ENCODE measurements at places on chromosomes 11 and 22. TPM values are rescaled to one million over a fixed set of nuclear protein-coding genes. Genes with fewer than 3 reads are reported as not detected.

DNA sequence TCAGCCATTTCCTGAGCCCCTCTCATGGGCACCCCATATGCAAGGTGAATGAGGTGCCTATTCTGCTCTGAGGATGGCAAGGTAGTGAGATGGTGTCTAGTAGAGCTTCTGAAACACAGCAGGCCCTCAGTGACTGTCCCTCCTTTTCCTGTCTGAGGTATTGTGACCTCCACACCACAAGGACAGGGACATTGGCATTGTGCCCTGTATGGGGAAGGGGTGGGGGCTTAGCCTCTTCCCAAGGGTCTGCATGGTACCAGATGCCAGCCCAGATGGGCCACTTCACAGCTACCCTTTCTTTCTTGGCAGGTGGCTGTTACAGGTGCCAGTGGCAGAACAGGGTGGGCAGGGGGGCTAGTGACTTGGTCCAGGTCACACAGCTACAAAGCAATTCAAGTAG is 78.8 kb downstream of the CABIN1 start:
- no peak for DNase-seq

DNA sequence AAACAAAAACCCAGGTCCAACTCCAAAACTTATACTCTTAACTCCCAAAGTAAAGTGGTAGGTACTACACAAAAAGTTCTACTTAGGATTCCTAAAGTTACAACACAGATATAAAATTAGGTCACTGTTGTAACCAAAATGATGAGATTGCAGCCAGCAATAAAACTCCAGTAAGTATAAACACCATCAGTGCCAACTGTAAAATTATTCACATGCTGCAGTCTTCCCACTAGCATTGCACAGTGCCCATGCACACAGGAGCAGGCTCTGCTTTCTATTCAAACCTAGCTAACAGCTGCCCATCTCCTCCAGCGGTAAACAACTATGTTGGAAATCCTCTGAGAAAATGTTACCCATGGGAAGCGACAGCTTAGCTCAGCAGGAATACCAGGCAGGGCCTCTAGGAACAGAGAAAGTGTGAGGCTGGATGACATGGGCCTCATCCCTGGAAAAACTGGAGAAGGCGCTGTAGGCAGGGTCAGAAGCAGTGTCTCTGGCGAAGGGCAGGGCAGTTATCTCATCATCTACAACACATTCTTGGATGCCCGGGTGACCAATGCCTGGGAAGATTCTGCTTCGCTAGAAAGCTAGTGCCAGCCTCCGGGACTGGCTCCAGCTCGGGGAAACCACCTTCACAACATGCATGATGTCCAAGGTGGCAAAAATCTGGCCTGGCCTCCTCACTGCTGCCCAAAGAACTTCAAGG is 9.1 kb downstream of the CPT1A start:
- no peak for DNase-seq

DNA sequence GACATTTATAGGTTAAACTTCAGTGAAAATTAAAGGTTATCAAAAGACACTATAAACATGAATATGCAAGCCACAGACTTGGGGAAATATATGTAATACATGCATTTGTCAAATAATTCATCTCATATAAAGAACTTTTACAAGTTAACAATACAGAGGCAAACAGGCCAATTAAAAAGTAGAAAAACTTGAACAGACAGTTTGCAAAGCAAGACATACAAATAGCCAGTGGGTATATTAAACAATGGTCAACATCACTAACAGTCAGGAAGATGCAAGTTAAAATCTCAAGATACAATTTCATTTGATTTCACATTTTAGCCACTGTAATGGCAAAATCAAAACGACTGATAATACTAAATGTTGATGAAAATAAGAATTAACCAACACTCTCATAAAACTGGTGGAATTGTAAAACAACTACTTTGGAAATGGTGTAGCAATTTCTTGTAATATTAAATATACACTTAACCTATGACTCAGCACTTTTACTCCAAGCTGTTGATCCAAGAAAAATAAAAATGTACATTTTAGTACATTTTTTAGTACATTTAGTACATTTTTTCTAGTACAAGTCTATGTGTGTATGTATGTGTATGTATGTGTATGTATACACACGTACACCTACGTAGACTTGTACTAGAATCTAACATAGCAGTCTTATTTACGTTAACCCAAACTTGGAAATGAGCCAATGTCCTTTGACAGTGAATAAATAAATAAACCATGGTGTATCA is 62.8 kb downstream of the LRRC74B start:
- no peak for DNase-seq

GRCh38 chr11:36451681-36452080 is 58.4 kb downstream of the TRAF6 start:
- DNase-seq: no peak

GRCh38 chr22:19891317-19892256 is 36.9 kb upstream of the GNB1L start:
- DNase-seq: peak; percentile 67

GRCh38 chr11:37105427-37105826 is 507.4 kb upstream of the RAG2 start:
- no peak for DNase-seq

- DNase-seq: no peak
Measured at GRCh38 chr22:39439170-39439569, 17.6 kb upstream of the MGAT3 start.

- peak; percentile 32 for DNase-seq
Measured at GRCh38 chr11:33733980-33734379, 2.2 kb downstream of the CD59 start.

GRCh38 chr11:115637599-115638241 is 133.5 kb upstream of the CADM1 start:
- no peak for DNase-seq

DNA sequence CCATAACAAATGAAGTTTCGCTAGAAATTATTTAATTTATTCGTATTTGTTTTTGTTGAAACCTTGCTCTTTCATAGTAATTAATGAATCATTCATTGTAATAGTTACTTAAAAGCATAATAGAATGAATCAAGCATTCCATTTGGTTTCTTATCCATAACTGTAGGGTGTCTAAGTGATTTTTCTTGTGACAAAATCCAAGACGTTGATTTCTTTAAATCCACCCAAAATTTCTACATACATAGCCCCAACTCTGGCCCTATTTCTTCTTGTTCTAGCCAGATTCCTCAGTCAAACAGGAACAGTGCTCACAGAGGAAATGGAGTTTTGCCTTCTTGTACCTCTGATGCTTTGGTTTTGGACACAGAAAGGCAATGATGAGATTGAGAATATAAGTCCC is 25.5 kb downstream of the UBASH3B start:
- DNase-seq: no peak

DNA sequence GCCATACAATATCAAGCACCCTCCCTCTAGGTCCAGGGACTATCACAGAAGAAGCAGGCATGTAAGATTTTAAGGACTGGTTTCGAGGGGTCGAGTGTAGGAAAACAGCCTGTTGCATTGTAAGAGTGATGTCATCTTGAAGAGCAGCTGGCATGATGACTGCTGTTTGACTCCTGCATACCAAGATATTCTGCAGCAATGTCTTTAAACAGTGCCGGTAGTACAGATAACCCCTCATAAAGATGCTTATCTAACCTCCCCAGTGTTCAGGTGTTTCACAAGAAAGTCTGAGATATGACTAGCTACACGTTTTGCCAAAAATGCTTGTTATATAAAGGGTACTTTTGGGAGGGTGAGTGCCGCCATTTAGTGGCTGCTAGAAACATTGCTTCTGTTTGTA is 12.0 kb downstream of the FAM111A start:
- DNase-seq: no peak

GRCh38 chr11:123382555-123383074 is 47.5 kb upstream of the GRAMD1B start:
- DNase-seq: no peak

GRCh38 chr11:77191429-77191822 is 63.4 kb downstream of the MYO7A start:
- DNase-seq: no peak

DNA sequence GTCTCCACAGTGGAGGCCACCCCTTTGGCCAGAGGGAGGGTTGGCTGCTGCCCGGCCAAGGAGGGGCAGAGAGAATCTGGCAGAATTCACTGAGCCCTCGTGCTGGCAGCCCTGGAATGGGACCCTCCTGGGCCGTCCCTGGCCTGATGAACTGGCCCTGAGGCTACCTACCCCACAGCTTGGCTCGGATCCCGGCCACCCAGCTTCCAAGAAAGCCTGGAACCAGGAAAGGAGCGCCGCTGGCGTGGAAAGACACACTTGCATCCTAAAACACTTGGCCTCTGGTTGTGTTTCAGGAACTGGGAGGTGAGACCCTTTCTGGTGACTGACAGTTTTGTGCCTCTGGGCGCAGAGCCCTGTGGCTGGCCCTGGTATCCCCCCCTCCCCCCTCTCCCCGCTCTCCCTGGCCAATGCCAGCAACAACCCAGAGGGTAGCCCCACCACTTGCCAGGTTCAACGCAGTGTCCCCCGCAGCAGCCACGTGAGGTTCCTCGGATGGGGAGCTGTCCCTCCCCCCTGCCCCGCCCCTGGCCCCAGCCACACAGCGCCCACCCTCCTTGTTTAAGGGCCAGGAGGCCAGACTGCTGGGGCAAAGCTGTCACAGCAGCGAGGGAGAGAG is 693 bp downstream of the NFAM1 start:
- DNase-seq: no peak

DNA sequence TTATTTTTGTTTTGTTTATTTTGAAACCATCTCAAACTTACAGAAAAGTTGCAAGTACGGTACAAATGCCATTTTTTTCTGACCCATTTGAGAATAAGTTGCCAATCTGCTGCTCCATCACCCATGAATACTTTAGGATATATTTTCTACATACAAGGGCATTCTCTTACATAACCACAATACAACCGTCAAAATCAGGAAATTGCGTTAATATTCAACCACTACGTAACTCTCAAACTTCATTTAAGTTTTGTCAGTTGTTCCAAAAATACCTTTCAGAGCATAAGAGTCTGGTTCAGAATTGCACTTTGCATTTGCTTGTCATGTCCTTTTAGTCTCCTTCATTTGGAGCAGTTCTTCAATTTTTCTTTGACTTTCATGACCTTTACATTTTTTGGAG is 194.3 kb upstream of the BDNF start:
- DNase-seq: no peak

GRCh38 chr22:46824980-46825544 is 62.6 kb downstream of the TBC1D22A start:
- no peak for DNase-seq

- no peak for DNase-seq
Measured at GRCh38 chr11:116814502-116814901, 8.6 kb downstream of the APOA4 start.

DNA sequence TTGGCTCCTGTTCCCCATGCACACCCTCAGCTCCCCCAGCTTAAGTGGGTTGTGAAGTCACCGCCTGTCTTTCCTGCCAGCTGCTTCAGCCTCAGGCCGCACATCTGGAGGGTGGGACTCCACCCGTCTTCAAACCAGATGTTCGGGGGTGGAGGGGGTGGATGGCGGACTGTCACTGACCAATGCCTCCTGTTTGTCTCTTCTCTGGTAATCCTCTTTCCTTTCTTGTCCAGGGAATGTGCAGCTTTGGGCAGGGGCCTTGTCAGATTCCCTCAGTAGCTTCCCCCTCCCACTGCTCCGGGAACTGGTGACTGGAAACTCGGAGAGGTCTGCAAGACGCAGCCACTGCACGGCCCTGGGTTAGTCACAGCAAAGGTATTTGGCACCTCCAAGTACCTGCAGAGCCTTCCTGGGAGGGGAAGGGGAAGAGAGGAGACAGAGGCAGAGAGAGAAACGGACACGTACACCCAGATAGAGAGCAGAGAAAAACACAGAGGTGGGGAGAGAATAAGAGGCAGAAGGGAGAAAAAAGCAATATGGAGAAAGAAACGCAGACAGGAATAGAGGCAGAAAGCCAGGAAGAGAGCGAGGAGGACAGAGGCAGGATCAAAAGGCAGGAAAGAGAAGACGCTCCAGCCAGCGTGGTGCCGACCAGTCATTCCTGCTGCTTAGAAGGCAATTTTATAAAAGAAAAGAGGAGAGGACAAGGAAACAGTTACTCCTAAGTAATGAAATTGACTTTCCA is 56.1 kb upstream of the TIMP3 start:
- DNase-seq: peak; percentile 11

- no peak for DNase-seq
Measured at GRCh38 chr11:1858154-1858553, 5.3 kb downstream of the LSP1 start.

GRCh38 chr11:96761451-96761850 is 371.6 kb downstream of the JRKL start:
- DNase-seq: no peak

DNA sequence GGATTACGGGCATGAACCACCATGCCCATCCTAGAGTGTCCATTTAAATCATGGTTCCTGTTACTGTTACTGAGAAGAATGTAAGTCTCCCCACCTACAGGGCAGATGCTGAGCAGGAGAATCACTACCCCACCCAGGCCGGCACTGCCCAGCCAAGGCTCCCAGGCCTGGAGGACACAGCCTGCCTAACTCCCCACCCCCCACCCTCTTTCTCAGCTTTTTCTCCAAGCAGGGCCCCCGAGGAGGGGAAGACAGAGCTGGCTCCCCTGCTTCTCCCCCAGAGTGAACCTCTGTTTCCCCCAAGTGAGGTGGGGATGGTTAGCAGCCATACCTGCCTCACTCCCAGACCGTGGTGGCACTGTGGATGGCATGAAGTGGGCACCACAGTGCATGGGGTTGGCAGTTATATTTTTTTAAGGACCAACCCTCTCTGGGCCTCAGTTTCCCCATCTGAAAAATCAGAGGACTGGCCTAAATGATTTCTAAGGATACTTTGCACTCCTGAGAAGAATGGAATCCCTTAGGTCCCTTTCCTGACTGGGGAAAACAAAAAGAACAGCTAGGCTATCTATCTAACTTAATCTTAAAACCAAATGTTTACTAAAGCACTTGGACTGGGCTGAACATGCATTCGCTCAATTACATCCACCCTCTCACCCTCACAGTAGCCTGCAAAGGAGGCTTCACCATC is 5.0 kb downstream of the CBX7 start:
- no peak for DNase-seq

DNA sequence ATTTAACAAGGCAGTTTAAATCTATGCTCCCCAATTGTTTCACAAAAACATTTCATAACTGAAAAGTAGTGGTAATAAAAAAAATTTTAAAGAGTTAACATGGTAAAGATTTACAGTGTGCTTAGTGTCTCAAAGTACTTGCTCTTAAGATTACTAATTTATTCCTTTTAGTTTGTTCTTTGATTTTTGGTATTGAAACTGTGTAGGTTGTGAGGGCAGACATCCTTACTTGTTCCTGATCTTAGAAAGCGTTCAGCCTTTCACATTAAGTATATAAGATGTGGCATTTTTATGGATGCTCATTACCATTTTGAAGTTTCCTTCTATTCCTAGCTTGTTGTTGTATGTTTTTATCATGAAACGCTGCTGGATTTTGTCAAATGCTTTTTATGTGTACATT is 32.9 kb downstream of the RAB6A start:
- DNase-seq: no peak

GRCh38 chr11:2169005-2169378 is 2.6 kb downstream of the TH start:
- DNase-seq: no peak

Gene OR4A16
- total RNA-seq: not detected

Gene OR51M1
- total RNA-seq: not detected

Gene SLC22A8
- not detected for total RNA-seq

Gene UBQLNL
- total RNA-seq: not detected

Gene FAM227A
- 8.9 TPM for total RNA-seq

Gene TTC36
- total RNA-seq: 1.4 TPM

Gene OLFML1
- total RNA-seq: not detected

Gene MUC15
- total RNA-seq: 0.17 TPM

Gene TSPAN18
- total RNA-seq: 2.6 TPM

Gene SCT
- not detected for total RNA-seq

Gene TRPC6
- not detected for total RNA-seq

Gene SPA17
- 22.6 TPM for total RNA-seq

Gene TSGA10IP
- not detected for total RNA-seq
